ENCODE measurements at places on chromosomes 12 and 14.
A peak's percentile ranks its signal among the peaks of the same experiment; 100 is the strongest.

DNA sequence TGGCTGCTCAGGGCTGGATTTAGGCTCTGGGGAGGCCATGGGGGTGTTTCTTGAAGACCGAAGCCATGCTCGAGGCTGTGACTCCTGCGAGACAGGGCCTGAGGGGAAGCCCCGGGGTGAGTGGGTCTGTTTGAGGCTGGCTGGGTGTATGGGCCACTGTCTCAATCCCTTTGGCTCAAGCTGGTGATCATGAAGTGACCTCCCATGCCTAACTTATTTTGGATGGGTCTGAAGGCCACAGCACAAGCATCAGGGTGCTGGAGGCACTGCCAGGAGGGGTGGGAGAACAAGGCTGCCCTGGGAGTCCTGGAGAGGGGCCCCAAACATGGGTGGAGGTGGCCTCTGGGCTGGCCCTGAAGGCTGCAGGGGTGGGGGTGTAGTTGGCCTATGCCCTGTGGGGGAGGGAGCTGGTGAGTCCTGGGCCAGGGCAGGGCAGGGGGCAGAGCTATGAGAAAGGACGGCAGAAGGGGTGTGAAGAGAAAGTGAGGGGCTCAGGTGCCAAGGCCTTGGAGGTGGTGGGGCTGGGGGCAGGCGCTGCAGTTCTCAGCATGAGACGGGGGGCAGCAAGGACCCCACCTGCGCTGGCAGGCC lies 100.9 kb downstream of the KIF26A start:
- no peak for DNase-seq

DNA sequence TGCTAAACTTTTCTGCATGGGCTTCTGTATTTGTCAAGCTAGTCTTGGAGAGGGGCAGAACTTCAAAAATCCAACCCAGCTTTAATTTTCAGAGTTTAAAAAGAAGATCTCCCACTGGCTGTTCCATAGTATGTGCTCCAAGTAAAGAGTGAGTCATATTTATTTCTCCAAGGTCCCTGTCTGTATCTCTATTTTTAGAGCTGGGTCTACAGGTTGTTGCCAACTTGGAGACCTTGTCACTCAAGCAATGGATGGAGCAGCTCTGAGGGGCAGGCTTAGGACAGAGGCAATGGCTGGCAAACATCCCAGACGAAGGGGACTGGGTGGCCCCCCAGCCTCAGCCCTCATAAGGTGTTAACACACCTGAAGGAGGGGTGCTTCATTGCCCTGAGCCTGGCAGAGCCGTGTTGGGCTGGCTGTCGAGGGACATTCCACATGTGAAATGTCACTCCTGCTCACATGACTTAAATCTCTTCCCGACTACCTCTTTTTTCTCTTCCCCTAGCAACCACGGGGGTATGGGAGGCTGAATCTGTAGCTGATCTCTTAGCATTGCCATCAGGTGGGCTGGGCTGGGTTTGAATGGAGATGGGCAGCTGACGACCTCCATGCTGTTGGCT lies 103.1 kb downstream of the SMOC1 start:
- DNase-seq = peak; percentile 49

DNA sequence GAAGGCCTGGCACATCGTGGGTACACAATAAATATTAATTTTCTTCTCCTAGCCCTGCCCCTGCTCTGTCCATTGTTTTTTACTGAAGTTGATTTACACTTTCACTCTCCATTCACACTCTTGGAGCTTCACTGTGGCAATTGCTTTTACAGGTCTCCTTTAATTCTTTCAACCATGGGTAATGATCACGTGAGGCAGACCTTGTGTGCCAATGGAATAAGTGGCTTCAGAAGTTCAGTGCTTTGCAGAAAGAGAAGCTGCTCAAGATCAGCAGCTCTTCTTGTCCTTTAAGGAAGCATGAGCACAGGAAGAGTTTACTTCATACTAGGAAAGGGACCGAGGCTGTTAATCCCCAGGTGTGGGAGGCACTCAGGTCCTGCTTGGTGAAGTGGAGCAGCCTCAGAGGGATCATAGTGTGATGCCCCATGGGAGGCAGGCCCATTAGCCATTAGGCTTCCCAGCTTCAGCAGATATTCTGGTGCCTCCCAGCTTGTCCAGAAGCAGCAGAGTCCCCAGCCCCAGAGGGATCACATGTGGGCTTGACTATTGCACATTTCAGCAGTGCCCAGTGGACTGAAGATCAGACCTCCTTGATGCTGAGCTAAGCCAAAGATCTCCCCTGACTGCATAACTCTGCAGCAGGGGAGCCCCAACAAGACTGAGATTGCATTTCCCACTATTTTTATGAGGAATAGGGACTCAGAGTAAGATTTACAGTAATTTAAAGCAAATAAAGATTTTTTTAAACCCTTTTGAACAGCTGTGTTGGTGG lies 5.0 kb upstream of the SLC35F4 start:
- no peak for DNase-seq

DNA sequence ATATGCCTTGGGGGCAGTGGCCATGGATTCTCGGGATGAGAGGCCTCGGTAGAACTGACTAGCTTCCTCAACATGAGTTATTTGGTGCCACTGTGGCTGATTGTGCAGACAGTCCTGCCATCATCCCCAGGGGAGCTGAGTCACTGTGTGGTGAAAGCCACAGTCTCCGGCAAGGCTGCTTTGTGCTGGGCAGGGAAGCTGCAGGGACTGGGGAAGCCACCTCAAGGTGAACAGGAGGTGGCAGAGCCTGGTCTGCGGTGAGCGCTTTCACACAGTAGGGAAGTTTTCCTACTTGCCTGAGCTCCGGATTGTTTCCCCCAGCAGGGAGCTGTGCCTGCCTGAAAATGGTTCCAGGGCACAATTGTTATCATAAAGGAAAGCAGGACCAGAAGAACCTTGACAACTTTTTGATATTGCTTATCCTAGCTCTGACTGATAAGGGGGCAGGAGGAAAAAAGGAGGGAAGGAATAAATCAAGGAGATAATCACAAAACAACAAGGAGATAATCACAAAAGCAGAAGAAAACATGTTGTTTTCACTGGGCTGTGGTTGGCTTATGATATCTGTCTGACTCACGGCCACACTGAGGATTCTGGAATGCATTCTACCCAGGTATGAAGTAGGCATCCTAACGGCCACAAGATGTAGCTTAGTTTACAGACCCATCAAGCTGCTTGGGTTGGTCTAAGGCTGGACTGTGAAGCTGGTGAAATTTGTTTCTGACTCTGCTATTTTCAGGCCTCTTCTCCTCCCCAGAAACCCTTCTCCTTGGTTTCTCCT lies 32.2 kb upstream of the GNG2 start:
- DNase-seq = no peak

DNA sequence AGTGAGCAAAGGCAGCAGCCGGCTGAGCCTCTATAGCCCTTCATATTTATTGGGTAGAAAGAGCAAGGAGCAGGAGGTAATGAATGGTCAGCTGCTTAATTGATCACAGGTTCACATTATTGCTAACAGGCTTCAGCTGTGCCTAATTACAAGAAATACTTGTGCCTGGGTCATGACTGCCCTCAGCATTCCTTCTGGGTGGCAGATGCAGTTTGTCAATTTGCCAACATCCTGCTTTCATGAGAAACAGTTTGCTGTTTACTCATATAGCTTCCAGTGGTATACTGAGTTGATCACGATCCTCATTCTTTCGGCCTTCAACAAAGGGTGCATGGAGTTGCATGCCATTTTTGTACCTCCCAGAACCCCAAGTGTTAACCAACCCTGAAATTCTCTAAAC lies 81.0 kb upstream of the PLEKHG7 start:
- DNase-seq = no peak
